Mesothelial cell of epicardium (in vitro differentiated cells): ENCODE measurements at places on chromosomes 3 and 15. TPM values are rescaled to one million over a fixed set of nuclear protein-coding genes. Genes with fewer than 3 reads are reported as not detected.
A peak's percentile ranks its signal among the peaks of the same experiment; 100 is the strongest.

GRCh38 chr3:20842002-20842401 is 656.0 kb upstream of the SGO1 start:
- no peak overlapping the region for H3K27ac ChIP-seq
- H3K27me3 ChIP-seq: no peaks in the 10 kb centered on the region
- DNase-seq: no peak
- H3K36me3 ChIP-seq: no peaks in the 10 kb centered on the region
- H3K4me1 ChIP-seq: peaks cover 36% of the 10 kb centered on the region

TM4SF18 gene
- 0.13 to 0.14 TPM in 2 of 3 replicates, not detected in the other for total RNA-seq

DNA sequence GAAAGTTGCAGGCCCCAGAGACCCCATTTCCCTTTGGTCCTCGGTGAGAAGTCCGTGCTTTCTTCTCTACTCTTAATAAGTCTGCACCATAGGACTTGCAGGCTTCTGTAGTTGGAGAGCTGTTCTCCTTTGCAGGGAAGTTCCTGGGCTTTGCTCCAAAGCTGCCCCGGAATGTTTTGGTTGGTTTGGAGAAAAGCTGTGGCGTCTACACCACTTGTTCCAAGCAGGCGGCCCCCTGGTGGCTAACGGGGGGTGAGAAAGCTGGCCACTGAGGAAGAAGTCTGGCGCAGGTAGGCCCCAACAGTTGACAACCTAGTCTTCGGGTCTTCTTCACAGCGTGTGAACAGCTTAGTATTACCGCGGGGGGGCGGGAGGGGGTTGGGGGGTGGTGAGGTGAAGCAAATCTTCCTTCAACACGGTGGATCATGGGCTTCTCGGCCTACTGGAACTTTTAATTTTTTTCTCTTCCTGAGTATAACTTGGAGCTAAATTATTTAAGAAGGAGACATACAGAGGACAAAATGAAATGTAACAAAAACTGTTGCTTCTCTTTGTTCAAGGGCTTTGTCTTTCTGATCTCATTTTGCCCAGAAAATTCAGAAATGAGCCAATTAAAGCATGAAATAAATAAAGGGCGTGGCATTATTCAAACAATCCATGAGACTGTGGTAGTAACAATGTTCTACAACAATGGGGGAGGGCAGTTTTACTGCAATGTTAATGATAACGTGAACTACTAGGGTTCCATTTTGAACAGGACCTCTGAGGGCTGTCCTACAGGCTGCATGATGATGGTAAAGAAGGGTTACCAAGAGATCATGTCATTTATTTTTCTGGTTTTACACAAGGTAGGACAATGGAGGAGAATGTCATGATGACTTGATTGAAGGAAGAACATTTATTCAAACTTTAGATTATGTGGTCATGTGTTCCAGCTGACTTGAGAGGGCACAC is 2.2 kb upstream of the THRB start:
- no peak overlapping the region for H3K27ac ChIP-seq
- peak overlapping the region; percentile 90 for H3K4me3 ChIP-seq
- H3K4me1 ChIP-seq: peaks cover 5% of the 10 kb centered on the region
- no peak for DNase-seq
- H3K27me3 ChIP-seq: peaks cover 68% of the 10 kb centered on the region
- H3K36me3 ChIP-seq: no peaks in the 10 kb centered on the region

C3orf20 gene
- total RNA-seq: 0.09 to 0.13 TPM (median 0.11 TPM) in 3 replicates

DNA sequence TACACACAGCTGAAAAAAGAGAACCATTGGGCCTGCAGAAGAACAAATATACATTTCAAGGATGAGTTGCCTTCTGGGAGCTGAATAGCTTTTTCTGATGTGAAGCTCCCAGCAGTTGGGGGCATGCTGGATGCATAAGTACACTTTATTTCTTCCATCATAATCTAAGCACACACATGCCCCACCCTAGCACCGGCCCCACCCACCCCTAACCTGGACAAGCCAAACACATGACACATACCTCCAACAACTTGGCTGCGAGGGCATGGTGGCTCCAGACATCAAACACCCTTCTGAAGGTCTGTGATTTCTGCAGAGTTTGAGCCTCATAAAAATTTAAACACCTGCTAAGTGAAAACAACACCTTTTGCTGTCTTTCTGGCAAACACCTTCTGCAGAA is 307.2 kb upstream of the TRIM42 start:
- H3K36me3 ChIP-seq: no peaks in the 10 kb centered on the region
- no peak for DNase-seq
- no peak overlapping the region for H3K4me3 ChIP-seq
- peaks cover 13% of the 10 kb centered on the region for H3K4me1 ChIP-seq
- H3K27ac ChIP-seq: no peak overlapping the region
